ENCODE measurements at places on chromosomes 2 and 18.

DNA sequence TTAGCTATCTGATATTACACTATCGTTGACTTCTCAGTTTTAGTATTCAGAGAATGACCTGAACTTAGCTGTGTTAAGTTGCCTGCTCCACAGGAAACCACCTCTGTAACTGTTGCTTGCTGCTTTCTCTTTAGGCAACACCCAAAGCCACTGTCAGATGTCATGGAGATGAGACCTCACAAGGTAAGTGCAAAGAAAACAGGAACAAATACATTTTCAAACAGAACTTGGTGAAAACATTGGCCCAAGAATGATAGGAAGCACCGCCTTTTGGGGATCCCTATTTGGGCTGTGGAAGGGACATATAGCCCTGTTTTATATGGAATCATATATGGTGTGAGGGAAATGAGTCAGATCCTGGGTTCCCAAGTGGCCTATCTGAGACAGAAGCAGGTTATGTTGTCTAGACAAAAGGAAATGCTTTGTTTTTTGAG lies 143.4 kb downstream of the UBE2E3 start:
- peak; percentile 89 for DNase-seq

DNA sequence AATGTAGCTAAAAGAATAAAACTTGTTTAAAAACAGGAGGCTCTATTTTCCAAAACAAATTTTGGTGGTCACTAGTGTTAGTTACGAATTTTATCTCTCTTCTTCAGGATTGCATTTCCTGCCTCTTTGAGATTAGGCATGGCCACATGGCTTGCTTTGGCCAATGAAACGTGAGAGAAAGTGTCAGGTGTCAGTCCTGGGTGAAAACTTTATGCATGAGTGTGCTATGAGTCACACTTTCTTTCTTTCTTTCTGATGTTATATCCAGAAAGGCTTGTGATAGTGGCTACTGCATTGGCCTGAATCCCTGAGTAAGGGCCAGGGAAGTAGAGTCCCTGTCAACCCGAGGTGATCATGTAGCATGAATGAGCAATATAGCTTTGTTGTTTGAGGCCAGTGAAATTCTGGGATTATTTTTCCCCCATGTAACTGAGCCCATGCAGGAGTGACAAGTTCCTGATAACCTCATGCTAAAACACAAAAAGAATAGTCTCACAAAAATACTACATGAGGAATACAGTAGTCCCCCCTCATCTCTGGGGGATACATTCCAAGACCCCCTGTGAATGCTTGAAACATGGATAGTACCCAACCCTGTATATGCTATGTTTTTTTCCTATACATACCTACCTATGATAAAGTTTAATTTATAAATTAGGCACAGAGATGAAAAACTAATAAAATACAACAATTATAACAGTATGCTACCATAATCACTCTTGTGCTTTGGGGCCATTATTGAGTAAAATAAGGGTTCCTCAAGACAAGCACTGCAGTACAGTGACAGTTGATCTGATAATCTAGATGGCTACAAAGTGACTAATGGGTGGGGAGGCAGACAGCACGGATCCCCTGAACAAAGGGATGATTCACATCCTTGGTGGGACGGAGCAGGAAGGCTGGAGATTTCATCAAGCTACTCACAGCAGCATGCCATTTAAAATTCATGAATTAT lies 109.5 kb downstream of the CDC42EP3 start:
- no peak for DNase-seq

- no peak for DNase-seq
Observed at GRCh38 chr18:71242981-71243380, 954.1 kb downstream of the SOCS6 start.

- DNase-seq, result no peak
Observed at GRCh38 chr2:45901468-45902032, 250.1 kb downstream of the PRKCE start.

DNA sequence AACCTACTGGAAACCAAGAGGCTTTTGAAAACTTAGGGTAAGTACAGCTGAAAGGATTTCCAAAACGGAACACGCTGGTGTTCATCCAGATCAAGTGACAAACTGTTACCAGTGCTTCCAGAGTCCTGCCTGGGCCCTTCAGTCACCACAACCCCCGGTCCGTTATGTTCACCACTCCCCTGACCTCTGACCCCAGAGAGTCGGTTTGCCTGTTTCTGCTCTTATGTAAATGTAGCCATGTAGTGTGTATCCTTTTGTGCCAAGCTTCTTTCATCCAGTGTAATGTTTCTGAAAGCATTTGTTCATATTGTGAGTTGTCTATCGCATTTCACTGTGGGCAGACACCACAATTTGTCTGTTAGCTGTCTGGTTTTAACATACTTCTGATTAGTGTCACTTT lies 217.5 kb downstream of the NCK2 start:
- DNase-seq, result no peak

- no peak for DNase-seq
Observed at GRCh38 chr2:181138816-181139215, 158.4 kb downstream of the UBE2E3 start.

GRCh38 chr2:27182346-27182745 lies 29.5 kb upstream of the ATRAID start:
- DNase-seq, result no peak

GRCh38 chr2:240759459-240759858 lies 60.6 kb downstream of the KIF1A start:
- no peak for DNase-seq

GRCh38 chr2:235263205-235264120 lies 230.4 kb upstream of the AGAP1 start:
- DNase-seq, result no peak

- DNase-seq, result no peak
Observed at GRCh38 chr2:28593160-28593755, 97.4 kb downstream of the PLB1 start.

DNA sequence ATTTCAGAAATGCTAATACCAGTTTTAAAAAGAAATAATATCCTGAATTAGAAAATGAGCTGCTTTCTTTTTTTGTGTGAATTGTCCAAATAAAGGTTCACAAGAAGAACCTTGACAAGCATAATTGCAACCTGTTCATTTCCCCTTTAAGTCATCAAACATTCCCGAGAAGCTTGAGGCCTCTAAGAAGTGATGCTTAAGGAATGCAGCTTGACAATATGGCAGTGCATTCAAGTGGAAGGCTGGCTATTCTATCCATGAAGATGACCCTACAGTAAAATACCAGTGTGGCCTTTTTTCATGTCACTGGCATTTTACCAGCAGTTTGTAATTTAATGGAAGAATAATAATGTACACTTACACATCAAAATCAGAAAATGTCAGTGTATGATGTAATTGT lies 216.7 kb downstream of the CTNNA2 start:
- DNase-seq, result no peak

DNA sequence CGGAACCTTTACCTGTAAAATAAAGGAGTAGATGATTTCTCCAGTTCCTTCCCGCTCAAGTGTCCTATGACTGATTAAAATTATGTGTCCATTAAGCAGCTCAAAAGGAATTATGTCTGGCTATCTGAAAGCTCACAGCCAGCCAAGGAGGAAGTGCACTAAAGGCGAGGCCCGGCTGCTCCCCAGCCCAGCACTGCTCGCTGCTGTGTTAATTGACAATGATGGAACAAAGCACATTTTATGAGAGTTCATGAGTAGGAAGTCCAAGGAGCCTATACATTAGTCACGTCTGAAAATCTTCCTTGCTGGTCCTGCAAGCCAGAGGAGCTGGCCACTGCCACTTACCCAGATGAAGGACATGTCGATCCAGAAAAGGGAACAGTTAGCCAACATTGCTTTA lies 14.3 kb downstream of the TTC32 start:
- no peak for DNase-seq

DNA sequence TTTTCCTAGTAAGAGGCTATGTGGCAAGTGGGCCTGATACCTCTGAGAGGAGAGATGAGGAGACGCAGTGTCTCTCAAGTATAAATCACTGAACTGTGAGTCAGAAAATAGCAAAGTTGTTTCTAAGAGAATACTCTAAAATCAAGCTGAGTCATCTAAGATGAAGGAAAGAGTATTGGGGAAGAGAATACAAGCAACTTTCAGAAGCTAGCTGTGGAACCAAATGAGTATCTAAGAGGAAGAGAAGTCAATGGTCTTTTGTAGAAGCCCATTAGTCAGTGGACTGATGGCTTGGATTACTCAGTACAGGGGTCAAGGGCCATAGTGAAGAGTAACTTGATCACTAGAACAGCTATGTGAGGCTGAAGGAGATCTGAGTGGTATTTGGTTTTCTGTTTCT lies 2.7 kb upstream of the DCC start:
- DNase-seq, result no peak

- DNase-seq, result no peak
Observed at GRCh38 chr18:58527285-58527951, 101.5 kb downstream of the ALPK2 start.

- DNase-seq, result no peak
Observed at GRCh38 chr2:224628416-224628815, 43.3 kb upstream of the CUL3 start.

GRCh38 chr2:100239486-100240210 lies 82.7 kb downstream of the LONRF2 start:
- DNase-seq, result no peak

DNA sequence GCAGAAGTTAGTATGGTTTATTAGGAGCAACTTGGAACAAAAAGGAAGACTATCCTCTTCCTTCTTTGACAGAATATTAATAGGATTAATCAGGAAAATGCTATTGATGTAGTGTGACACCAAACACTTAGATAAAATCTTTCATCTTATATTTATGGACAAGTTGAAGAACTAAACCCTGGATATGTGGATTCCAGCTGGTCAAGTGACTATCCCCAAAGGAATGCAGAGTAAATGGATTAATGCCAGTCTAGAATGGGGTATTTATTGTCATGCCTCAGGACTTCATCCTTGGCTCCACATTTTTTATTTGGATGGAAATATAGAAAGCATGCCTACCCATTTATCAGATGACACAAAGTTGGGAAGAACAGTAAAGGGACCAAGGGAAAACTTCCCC lies 124.0 kb upstream of the TTC39C start:
- DNase-seq, result no peak

Measured in naive thymus-derived CD8-positive, alpha-beta T cell (primary cell).